ENCODE measurements at places on chromosomes 5 and 9.

GRCh38 chr9:81069923-81070322 is 619.4 kb downstream of the TLE1 start:
- DNase-seq = no peak

DNA sequence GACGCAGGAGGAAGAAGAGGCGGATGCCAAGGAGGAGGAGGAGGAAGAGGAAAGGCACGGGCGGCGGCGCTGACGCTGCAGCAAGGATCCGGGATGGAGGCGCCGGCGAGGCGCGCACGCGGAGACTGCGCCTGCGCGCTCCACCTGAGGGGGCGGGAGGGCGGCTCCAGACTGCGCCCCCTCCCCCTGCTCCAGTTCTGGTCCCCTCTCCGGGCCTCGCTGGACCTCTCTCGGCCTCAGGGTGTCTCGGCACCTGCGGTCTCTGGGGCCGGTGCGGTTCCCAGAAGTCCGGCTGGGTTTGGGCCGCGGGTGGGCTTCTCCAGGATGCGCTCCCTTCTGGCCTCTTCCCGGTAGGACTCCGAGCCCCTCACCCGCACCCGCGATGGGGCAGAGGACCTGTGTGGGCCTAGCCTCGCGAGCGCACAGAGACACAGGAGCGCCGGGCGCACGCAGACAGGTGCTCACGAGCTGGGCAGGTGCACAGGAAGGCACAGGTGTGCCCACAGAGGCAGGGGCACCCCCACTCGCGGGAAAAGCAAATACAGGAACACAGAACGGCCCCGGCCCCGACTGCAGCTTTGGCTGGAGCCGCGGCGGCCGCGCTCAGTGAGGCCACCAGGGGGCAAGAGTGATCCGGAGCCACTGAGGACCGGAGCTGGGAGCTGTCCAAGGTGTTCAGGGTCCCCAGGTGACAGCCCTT is at the start of gene NPDC1:
Gene NPDC1, minus strand, starts transcription at position 90 of the 700 bp plus-strand sequence. CDS start 188 bp downstream, outside the sequence.
- DNase-seq = no peak

- DNase-seq = no peak
Observed at GRCh38 chr5:59330680-59331079, 562.8 kb downstream of the PDE4D start.

- no peak for DNase-seq
Observed at GRCh38 chr9:115132648-115133047, 14.7 kb upstream of the TNC start.

DNA sequence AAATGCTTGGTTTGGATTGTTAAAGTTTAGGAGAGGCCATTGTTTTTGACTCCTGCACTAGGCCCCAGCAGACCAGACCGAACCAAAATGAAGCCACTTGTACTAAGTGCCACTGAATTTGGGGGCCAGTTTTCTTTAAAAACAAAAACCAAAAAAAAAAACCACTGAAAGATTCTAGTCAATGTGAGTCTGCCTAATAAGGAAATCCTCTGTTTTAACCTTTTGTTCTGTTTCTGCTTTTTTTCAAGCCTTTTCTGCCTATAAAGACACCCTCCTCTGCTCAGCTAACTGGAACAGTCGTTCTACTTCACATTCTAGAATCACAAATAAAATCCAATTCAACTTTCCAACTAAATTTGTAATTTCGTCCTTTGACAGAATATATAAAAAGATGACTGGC is 64.9 kb downstream of the SERINC5 start:
- DNase-seq = no peak

Data from cortex of kidney (tissue), 1 donor.